ENCODE measurements at places on chromosomes 2 and 18.

DNA sequence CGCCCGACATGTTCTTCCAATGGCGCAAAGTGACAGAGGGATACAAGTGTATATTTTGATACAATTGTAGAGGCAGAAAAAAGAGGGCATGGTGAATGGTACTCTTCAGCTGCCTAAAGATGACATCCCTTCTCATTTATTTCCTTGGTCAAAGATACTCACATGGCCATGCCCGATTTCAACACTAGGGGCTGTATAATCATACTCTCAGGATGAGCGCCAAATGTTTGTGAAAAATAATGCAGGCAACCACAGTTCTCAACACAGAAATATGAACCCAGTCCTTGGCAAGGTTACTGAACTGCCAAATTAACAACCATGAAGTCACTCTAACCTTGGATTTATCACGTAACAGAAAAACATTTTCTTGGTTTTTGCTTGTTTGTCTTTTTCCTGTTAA, 204.4 kb downstream of the CCDC102B start:
- no peak for DNase-seq

- DNase-seq, result no peak
Measured at GRCh38 chr2:19021100-19021476, 337.3 kb downstream of the OSR1 start.

GRCh38 chr2:237858294-237859081, 935 bp upstream of the RAMP1 start:
- DNase-seq, result no peak

DNA sequence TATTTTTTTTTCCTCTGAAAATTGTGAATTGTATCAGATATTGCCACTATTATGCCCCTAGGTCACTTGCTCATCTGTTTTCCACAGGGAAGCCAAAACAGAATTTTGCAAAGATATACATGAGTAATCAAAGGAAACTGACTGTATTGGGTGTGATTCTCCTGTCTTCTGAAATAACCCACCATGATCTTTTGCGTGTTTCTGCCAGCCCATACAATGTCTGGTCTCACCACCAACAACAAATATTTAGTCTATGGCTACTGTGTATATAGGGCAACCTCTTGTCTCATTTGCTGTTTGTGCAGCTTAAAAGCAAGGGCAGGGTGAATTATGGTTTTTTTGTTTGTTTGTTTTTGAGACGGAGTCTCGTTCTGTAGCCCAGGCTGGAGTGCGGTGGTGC, 26.5 kb downstream of the EPAS1 start:
- DNase-seq, result no peak

GRCh38 chr2:207357216-207357615, 172.5 kb upstream of the CREB1 start:
- no peak for DNase-seq

GRCh38 chr2:196318517-196319377, 147.4 kb upstream of the STK17B start:
- DNase-seq, result no peak

DNA sequence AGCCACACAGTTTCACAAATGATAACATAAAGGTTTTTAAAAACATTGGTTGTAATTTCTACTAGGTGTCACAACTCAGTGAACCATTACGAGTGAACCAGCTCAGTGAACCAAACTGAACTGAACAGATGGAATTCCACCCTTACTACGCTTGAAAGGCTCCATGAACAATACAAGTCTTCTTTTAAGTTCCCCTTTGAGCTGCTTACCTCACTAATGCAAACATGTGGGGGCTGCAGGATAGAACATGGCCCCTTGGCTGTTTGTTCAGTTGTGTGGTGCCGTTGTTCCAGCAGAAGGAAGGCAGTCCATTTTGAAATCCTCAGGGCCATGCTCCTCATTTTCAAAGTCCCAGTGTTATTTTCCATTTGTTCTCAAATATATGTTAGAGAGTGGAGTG, 30.7 kb upstream of the KLHL14 start:
- no peak for DNase-seq

DNA sequence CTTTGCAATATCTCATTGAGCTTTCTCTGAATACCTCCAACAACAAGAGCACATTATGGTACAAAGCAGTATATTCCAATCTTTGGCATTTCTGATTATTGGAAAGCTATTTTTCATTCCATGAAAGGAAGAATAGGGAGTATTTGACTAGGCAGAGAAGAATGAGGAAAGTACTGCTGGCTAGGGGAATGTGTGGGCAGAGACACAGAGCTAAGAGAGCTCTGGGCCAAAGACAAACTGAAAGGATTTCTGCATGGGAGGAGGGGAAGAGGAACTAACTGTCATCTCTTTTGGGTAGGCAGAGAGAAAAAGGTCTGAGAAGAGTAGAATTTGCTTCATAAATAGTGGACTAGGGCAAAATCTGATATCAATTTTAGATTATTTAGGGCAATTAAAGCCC, 150.8 kb downstream of the CCDC85A start:
- DNase-seq, result no peak

- no peak for DNase-seq
Measured at GRCh38 chr2:170336408-170336807, 158.5 kb downstream of the MYO3B start.

DNA sequence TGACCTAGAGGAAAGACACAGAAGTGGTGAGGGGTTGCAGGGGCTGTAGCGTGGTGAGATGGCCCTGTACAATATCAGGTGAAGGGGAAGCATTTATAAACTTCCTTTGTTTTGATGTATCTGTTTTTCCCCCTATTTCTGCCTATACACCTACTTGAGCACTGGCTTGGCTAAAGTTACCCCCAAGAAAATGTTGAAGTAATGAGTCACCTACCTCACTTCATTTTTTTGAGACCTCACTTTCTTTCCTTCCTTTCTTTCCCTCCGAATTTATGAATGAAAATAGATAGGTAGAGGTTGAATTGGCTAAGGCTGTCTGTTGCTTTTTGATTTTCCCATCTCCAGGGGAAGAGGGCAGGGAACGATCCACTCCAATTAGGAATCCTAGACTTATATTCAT, 231.1 kb upstream of the EPAS1 start:
- DNase-seq, result no peak

- DNase-seq, result no peak
Measured at GRCh38 chr2:133721118-133721517, 152.9 kb upstream of the NCKAP5 start.

DNA sequence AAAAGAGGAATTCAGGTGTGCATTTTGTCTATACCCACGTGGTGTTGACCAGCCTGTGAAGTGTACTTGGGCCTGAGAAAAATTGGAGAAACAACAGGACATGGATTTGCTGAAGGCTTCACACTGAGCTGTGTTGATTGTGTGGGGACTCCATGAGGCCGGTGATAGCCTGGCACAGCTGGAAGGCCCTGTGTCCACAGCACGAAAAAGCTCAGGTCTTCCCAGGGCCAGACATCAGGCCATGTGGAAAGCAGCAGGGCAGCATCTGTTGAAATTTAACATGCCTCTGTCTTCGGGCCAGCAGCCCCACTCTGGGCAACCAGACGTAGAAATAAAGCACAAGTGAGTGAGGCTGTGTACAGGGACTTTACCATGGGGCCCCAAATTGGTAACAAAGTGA, 84.1 kb downstream of the HS6ST1 start:
- no peak for DNase-seq

DNA sequence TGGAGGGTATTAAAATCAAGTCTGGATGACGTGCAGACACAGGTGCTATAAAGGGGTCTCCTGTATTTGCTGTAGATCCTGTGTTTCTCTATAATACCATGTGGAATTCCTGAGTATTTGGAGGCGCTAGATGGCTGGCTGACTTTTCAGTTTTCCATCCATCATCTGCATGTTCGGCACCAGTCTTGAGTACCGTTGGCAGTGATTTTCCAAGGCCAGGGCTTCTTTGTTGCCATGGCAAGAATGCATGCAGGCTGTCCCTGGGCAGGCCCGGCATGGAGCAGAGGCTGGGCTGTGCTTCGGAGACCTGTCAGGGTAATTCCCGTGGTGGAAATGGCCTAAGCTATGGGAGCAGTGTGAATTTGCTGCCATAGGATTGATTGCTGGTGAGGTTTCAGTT, 405.9 kb upstream of the HS6ST1 start:
- DNase-seq, result no peak

GRCh38 chr2:178484245-178485041, 4.2 kb downstream of the PLEKHA3 start:
- no peak for DNase-seq

DNA sequence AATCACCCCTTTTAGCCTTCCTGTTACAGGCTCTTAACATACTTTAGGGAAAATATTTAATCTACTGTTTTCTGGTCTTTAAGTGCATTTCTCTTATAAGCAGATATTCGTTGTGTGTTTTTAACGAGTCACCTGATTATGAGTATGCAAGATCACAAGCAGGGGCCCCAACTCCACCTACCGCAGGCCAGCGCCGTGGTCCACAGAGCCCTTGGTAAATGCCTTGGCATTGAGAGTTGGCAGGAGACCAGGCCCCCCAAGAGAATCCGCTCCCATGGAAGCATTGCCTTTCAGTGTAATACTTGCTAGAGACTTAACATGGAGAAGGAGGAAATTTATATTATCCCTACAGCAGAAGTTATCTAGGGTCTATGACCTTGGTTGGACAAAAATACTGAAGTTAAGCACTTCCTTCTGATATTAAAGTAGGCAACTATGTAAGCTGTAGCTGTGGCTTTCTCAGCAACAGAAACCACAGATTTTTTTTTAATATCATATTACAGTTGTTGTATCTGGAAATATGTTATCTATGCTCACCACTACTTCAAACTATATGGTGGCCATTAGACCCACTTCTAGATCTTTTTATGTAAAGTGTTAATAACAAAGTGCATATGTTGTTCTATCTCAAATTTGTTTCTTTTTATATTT, 241.8 kb upstream of the MGAT5 start:
- no peak for DNase-seq

DNA sequence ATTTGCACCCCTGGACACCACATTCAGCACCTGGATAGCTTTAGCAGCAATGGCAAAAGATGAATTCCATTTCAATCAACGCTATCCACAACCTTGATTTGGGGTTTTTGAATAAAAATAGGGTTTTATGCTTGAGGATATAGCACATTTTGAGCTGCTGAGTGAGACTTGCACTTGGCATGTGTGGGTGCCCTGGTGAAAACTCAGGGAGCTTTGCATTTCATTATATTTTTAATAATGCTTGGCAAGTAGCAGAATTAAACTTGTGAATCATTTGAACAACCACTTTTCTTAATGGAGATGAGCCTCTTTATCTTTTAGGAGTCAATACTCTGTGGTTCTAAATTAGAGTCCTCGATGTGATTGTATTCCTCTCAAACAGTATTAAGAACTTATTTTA, 252.4 kb downstream of the PLCL1 start:
- DNase-seq, result no peak
